ENCODE measurements at places on chromosomes 2 and 18.

DNA sequence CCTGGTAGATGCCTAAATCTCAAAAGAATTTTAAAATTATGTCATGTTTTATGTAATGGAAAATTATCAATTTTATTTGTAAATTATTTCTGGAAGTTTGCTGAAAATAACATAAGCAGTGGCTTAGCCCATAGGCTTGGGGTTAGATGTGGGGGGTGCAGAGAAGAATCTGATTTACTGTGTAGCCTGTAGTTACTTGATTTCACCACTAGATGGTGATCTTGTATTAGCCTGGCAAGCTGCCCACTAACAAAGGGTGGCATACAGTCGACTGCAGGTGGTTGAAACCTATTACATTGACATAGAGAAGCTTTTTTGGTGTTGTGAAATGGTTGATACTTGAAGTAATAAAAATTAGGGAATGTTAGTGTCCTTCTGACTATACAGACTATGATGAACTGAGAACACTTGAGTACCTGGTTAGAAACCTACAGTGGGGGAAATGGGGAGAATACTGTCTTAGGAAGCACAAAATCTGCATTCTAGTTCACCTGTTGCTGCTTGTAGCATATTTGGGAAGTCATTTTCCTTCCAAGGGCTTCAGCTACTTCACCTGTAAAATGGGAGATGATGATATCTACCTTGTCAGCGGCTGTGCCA is 191.0 kb upstream of the LHCGR start:
- peak; percentile 83 for DNase-seq

- DNase-seq, result no peak
Measured at GRCh38 chr2:170201734-170202393, 23.9 kb downstream of the MYO3B start.

DNA sequence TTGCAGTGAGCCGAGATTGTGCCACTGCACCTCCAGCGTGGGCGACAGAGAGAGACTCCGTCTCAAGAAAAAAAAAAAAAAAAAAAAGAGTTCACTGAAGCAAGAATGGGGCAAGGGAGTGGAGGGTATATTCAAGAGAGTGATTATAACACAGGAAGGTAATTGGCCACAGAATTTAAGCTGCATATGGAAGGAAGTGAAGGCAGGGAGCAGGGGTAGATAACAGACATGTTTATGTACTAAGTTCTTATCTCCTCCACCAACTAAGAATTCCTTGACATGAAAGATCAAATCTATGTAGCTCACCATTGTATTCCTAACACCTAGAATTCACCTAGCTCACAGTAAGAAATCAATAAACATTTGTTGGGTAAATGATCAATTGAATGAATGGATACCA is 37.3 kb downstream of the GKN2 start:
- DNase-seq, result no peak

DNA sequence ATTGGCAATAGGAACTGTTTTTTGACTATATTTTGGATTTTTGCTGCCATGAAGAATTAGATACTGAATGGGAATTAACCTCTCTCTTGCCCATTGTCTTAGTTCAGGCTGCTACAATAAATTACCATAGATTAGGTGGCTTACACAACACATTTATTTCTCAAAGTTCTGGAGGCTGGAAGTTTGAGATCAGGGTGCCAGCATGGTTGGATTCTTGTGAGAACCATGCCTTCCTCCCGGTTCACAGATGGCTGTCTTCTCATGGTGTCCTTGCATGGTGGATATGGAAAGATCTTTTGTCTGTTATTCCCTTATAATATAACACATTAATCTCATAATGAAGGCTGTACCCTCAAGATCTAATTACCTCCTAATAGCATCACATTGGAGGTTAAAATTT is 836.4 kb downstream of the SLC4A3 start:
- DNase-seq, result no peak

GRCh38 chr18:23838801-23839366 is 149.6 kb downstream of the LAMA3 start:
- DNase-seq, result no peak

- no peak for DNase-seq
Measured at GRCh38 chr2:17981936-17982335, 103.5 kb downstream of the KCNS3 start.

- DNase-seq, result no peak
Measured at GRCh38 chr2:113686537-113686936, 59.5 kb downstream of the RABL2A start.

GRCh38 chr2:146321175-146321574 is 1523.7 kb upstream of the ACVR2A start:
- no peak for DNase-seq

DNA sequence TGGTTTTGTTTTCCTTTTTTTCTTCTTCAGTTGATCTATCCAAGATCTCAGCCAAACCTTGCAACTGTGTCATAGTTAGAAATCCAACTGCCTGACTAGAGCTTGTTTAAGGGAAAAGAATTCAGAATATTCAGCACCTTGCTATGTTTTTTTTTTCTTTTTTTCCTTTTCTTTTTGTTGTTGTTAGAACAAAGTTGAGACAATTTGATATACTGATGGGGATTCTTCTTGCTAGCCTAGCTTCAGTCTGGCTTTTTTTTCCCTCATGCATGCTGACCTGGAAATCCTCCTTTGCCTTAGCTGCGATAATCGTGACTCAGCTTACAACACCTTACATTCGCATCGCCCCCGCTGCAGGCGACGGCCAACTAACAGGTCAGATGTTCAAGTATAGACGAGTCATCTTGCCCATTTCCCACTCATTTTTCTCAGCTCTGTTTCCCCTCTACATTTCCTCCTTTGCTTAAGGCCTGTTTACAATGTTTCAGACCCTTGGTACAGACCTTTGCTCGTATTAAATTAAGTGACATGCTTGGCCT is 487.2 kb upstream of the RAB12 start:
- no peak for DNase-seq

DNA sequence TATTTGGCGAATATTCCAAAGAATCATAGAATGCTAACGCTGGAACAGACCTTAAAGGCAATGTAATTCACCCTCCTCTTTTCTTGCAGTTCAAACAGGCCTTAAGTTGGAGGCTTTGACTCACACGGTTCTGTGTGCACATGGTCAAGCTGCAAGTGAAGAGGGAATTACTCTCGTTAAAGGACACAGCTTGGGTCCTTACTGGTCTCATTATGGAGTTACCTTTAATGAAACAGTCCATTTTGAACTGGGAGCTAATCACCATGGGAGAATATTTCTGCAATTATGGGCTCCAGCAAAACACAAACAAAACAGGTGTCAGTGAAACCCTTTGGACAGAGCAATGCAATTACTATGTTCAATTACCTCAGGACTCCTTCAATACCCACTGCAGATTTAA is 135.5 kb downstream of the GAREM1 start:
- DNase-seq, result no peak

- no peak for DNase-seq
Measured at GRCh38 chr2:149860276-149860921, 272.8 kb upstream of the MMADHC start.

DNA sequence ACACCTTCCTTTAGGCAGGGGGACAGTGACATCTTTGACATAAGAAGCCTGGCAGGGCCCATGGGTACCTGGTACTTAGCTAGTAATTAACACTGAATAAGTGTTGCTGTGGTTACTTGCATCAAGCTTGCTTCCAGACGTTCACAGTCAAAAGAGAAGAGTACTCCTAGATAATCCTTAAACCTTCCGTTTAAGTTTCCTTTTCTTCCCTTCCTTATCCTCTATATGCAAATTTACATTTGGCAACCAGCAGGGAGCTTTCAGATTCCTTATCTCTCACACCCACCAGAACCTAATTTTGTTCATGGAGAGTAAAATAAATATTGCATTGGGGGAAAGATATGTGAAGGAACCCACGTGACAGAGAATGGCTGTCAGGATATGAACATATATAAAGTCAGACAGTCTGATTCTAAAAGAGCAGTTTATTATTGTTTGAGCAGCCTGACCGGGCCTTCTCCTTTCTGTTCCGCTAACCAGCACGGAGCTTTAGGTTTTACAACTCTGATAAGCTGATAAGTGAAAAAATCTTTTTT is 7.8 kb upstream of the RAB31 start:
- no peak for DNase-seq

- DNase-seq, result no peak
Measured at GRCh38 chr2:207066791-207067460, 98.8 kb downstream of the KLF7 start.

DNA sequence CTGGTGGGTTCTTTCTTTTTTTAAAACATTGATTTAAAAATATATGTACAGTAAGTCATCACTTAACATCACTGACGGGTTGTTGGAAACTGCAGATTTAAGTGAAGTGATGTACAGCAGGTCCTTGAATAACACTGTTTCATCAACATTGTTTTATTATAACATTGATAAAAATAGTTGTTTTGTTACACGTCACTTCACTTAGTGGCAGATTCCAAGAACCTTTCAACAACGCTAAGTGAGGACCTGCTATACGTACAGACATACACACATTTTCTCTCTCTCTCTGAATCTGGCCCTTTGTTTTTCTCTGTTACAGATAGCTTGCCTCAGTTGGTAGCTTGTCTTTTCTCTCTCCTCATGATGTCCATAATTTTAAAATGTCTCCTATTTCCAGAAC is 9.5 kb downstream of the CNOT11 start:
- no peak for DNase-seq

- no peak for DNase-seq
Measured at GRCh38 chr2:36587101-36587500, 10.9 kb downstream of the FEZ2 start.

GRCh38 chr2:187769437-187769836 is 215.2 kb upstream of the TFPI start:
- no peak for DNase-seq

GRCh38 chr2:179525340-179525739 is 260.7 kb upstream of the SESTD1 start:
- no peak for DNase-seq

GRCh38 chr2:114049826-114050225 is 159.9 kb downstream of the ACTR3 start:
- DNase-seq, result no peak

DNA sequence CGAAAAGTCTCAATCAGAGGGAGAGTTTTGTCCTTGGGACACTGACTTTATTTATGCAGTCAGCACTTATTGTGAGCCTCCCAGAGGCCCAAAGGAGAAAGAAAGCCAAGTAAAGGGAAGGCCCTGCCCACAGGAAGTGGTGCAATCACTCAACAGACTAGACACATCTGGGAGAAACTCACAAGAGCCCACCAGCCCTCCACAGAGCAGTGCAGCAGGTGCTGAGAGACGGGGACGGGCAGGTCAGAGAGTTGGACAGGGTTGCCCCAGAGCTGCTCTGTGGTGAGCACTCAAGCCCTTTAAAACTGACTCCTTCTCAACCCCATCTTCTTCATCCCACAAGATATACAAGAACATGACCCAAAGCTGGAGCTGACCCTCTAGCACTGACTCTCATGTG is 96.0 kb downstream of the TFCP2L1 start:
- DNase-seq, result no peak

GRCh38 chr2:225353579-225354085 is 45.9 kb upstream of the NYAP2 start:
- DNase-seq, result no peak

- DNase-seq, result no peak
Measured at GRCh38 chr2:74374509-74375205, 5.5 kb downstream of the DCTN1 start.

DNA sequence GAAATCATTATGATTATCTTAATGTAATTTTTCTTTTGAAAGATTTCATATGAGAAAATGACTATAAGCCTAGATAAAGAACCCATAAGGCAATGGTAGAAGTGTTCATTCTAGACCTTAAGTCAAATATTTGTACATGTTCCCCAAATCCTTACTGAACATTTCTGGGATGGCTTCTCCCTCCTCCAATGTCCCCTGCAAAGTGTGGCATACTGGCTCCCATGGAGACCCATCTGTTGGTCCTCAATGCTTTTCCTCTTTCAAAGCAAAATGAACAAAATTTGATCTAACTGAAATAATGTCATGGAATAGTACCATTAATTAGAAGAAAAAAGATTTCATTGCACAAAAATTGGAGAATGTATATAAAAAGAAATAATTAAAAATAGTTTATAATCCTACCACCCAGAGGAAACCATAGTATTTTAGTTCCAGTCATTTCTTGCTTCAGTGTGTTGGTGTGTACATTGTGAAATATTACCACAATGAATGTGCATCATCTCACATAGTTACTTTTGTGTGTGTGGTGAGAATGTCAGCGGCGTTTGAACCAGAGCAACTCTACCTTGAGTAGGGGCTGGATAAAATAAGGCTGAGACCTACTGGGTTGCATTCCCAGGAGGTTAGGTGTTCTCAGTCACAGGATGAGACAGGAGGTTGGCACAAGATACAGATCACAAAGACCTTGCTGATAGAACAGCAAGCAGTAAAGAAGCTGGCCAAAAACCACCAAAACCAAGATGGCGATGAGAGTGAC is 181.3 kb downstream of the UXS1 start:
- DNase-seq, result no peak

- peak; percentile 79 for DNase-seq
Measured at GRCh38 chr2:8229546-8229986, 452.3 kb upstream of the ID2 start.

DNA sequence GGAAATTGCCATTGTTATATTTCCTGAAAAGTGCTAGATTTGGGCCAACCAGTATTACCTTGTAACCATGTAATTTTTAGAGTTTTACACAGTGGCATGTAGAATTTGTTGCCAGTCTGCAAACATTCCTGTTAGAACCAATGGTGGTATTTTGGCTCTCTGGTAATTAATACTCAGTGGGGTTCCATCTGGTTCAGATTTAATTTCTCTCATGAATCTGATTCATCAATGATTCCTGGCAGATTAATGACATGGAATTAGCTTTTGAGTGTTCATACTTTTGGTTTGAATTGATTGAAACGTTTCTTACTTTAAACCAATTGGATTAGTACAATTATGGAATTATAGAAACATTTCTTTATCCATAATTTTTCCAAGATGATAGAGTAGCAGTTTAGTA is 93.2 kb downstream of the MC4R start:
- DNase-seq, result no peak

DNA sequence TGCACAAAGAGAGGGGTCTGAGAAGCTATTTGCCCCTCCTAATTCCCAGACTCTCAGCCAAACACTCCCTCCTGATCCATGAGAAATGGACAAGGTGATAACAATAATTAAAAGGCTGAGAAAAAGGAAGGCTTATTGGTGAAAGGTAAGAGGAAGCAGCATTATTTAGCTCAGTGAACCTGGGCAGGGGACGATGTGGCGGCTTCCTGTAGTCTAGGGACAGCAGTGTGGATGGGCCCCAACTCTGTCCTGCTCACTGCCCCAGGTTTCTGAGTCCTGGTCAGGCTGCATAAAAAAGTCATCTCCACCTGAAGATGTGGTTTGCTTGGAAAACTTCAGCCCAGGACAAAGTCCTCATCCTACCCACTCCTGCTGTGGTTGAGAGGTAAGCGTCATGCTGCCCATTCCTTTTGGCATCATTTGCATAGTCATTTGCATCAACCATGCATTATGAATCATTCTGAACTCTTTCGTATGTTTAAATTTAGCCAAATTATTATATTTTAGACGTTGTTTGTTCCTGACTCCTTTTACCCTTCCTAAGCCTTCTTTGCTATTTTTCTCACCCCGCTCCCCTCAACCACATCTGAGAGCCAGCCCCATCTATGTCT is 126.8 kb downstream of the CLIP4 start:
- DNase-seq, result no peak

- peak; percentile 8 for DNase-seq
Measured at GRCh38 chr2:132676999-132677398, 7.0 kb upstream of the LYPD1 start.

Measured in Kasumi-1 (cell line).